ENCODE measurements at places on chromosomes 1 and 21. TPM values are rescaled to one million over a fixed set of nuclear protein-coding genes. Genes with fewer than 3 reads are reported as not detected.

PADI4 gene
- 0.59 TPM for total RNA-seq

MYOM3 gene
- not detected for total RNA-seq

GCLM gene
- 21.2 TPM for total RNA-seq

CAPN9 gene
- total RNA-seq: not detected

S100A2 gene
- total RNA-seq: 1.2 TPM

SAMD11 gene
- total RNA-seq: not detected

RHBG gene
- total RNA-seq: not detected

AVPR1B gene
- total RNA-seq: not detected

OR14K1 gene
- not detected for total RNA-seq

RGS13 gene
- not detected for total RNA-seq

KDM1A gene
- total RNA-seq: 69.6 TPM

F13B gene
- not detected for total RNA-seq

OR2L8 gene
- not detected for total RNA-seq

FCRL3 gene
- total RNA-seq: 3.8 TPM

KLHDC7A gene
- not detected for total RNA-seq

LRRC7 gene
- total RNA-seq: not detected

KAZN gene
- 0.30 TPM for total RNA-seq

PLPPR4 gene
- total RNA-seq: not detected

OR10X1 gene
- total RNA-seq: not detected

AQP10 gene
- not detected for total RNA-seq

SPATA17 gene
- total RNA-seq: 0.27 TPM

PRAMEF4 gene
- total RNA-seq: not detected

CPTP gene
- total RNA-seq: 15.6 TPM

PCAT6 gene
- 0.59 TPM for total RNA-seq

ATP6V1G3 gene
- not detected for total RNA-seq

TNFRSF18 gene
- total RNA-seq: 79.2 TPM

RPTN gene
- total RNA-seq: not detected

KCNJ9 gene
- not detected for total RNA-seq

C1QA gene
- not detected for total RNA-seq

SLFNL1 gene
- total RNA-seq: 0.11 TPM

ATP1A2 gene
- not detected for total RNA-seq

AIM2 gene
- total RNA-seq: 64.9 TPM

LEFTY2 gene
- total RNA-seq: not detected

SPRR4 gene
- not detected for total RNA-seq

VSIG8 gene
- total RNA-seq: not detected

OR2T35 gene
- total RNA-seq: not detected

CDCA8 gene
- 43.3 TPM for total RNA-seq

NEK2 gene
- total RNA-seq: 17.2 TPM

LDLRAD1 gene
- total RNA-seq: not detected

ZSWIM5 gene
- total RNA-seq: 1.1 TPM

HSD3B1 gene
- not detected for total RNA-seq

NBPF3 gene
- 3.0 TPM for total RNA-seq

ZNF692 gene
- 75.9 TPM for total RNA-seq

ATAD3C gene
- total RNA-seq: 1.0 TPM

SPRR2E gene
- total RNA-seq: not detected

F5 gene
- 90.5 TPM for total RNA-seq

CYP4A22 gene
- not detected for total RNA-seq

TMEM54 gene
- 3.2 TPM for total RNA-seq

SLC30A10 gene
- total RNA-seq: not detected

CD48 gene
- total RNA-seq: 292 TPM

ARHGAP29 gene
- total RNA-seq: not detected

DMRTA2 gene
- not detected for total RNA-seq

MYCL gene
- 0.17 TPM for total RNA-seq

FHAD1 gene
- total RNA-seq: not detected

TSPEAR gene
- not detected for total RNA-seq

ATP1B1 gene
- total RNA-seq: 5.2 TPM

ATP1A4 gene
- total RNA-seq: not detected

DNASE2B gene
- not detected for total RNA-seq

HRNR gene
- total RNA-seq: not detected

UMODL1 gene
- not detected for total RNA-seq
